ENCODE measurements at places on chromosomes 12 and 14. TPM values are rescaled to one million over a fixed set of nuclear protein-coding genes. Genes with fewer than 3 reads are reported as not detected.

The ZNF84 gene
- 8.2 TPM for polyA plus RNA-seq

The CSRP2 gene
- polyA plus RNA-seq = 91.5 TPM

The SLC24A4 gene
- polyA plus RNA-seq = 0.04 TPM

The COQ5 gene
- polyA plus RNA-seq = 18.6 TPM

The DDX55 gene
- polyA plus RNA-seq = 15.5 TPM

The INSM2 gene
- not detected for polyA plus RNA-seq

The KRT83 gene
- polyA plus RNA-seq = not detected

The ENDOU gene
- polyA plus RNA-seq = 139 TPM

The ADAM21 gene
- polyA plus RNA-seq = not detected

The FAM186B gene
- polyA plus RNA-seq = 0.09 TPM

The CLEC4A gene
- polyA plus RNA-seq = 0.92 TPM

The SLC6A13 gene
- polyA plus RNA-seq = 0.10 TPM

The TMEM30B gene
- 12.8 TPM for polyA plus RNA-seq

The AICDA gene
- polyA plus RNA-seq = not detected

The TEX52 gene
- not detected for polyA plus RNA-seq

The SPTB gene
- polyA plus RNA-seq = 0.11 TPM

The CIDEB gene
- 24.3 TPM for polyA plus RNA-seq

The KLHDC1 gene
- polyA plus RNA-seq = 1.0 TPM

The C12orf42 gene
- not detected for polyA plus RNA-seq

The HSPB8 gene
- polyA plus RNA-seq = 87.9 TPM

The KCNC2 gene
- polyA plus RNA-seq = 0.04 TPM

The MYF6 gene
- polyA plus RNA-seq = not detected

The POTEM gene
- polyA plus RNA-seq = not detected

The SERPINA3 gene
- 30.5 TPM for polyA plus RNA-seq

The FAM181A gene
- polyA plus RNA-seq = not detected

The ESRRB gene
- polyA plus RNA-seq = 0.06 TPM

The VRTN gene
- not detected for polyA plus RNA-seq

The STYK1 gene
- polyA plus RNA-seq = 7.0 TPM

The EXOC3L4 gene
- polyA plus RNA-seq = 0.67 TPM

The MMP19 gene
- polyA plus RNA-seq = 0.76 TPM

The CMA1 gene
- polyA plus RNA-seq = 0.35 TPM

The CBLN3 gene
- polyA plus RNA-seq = 0.75 TPM

The HOXC12 gene
- not detected for polyA plus RNA-seq

The PPP4R3A gene
- 57.8 TPM for polyA plus RNA-seq

The TAS2R14 gene
- 0.35 TPM for polyA plus RNA-seq

The KRT72 gene
- not detected for polyA plus RNA-seq

The FAIM2 gene
- 0.36 TPM for polyA plus RNA-seq

The MYL2 gene
- 0.92 TPM for polyA plus RNA-seq

The FOXN4 gene
- not detected for polyA plus RNA-seq
